ENCODE measurements at places on chromosomes 1 and 21.

DNA sequence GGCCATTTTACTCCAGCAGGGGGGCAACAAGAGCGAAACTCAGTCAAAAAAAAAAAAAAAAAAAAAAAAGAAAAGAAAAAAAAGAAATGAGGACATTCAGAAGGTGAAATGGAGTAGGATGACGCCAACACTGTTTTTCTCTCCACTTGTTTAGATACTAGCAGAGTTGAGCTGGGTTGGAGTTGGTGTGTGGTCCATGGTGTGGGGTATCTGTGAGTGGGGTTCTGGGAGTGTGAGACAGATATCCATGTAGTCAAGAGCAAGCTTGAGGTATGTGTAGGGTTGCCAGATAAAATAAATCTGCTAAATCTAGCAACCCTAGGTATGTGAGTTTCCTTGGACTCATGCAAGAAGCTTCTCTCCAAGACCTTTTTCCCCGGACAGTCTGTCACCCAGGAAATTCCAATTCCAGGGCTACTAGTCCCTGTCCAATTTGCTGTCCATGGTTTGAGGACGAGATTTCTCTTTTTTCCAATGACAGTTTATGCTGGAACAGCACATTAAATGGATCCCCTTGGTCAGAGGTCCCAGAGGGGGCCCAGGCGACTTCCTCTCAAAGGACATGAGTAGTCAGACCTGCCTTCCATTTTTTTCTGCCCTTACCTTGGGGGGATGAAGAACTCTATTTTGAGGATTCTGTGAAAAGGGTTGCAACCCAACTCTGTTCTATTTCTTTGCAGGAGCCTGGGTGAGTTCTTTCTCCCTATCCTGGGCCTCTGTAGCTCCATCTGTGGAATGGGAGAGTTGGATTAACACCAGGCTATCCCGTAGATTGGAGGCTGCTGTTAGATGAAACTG is 2.1 kb upstream of the FOXD2 start:
- DNase-seq = no peak

GRCh38 chr1:112982853-112983536 is 27.0 kb upstream of the SLC16A1 start:
- no peak for DNase-seq

GRCh38 chr1:195960580-195960979 is 647.7 kb downstream of the KCNT2 start:
- DNase-seq = no peak

GRCh38 chr1:89001510-89001909 is 9.1 kb upstream of the KYAT3 start:
- no peak for DNase-seq

DNA sequence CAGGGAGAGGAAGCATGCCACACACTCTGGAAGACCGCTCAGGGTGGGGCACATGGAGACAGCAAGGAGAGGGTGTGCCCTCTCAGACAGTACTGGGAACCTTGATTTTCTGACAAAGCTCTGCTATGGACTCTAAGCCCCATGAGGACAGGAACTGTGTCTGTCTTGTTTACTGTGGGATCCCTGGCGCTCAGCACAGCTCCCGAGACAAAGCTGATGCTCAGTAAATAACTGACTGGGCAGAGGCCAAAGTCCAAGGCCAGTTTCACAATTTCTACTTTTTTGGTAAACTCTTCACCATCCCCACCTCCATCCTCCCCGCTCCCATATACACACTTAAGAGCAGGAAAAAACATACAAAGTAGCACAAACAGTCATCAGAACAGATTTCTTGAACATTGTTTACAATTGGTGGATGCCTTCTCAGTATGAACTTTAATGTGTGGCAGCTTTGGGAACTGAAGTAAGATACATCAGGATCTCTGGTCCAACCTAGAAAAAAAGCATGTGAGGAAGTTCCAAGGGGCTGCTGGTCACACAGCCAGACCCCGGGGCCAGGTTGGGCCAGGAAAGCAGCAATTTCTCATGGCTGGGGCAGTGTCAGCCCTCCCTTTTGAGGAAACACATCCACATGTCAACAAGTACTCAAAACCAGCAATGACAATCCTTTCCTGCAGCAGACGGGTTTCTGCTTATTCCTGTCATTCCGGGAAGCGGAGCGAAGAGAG is 5.6 kb upstream of the AHCYL1 start:
- no peak for DNase-seq

DNA sequence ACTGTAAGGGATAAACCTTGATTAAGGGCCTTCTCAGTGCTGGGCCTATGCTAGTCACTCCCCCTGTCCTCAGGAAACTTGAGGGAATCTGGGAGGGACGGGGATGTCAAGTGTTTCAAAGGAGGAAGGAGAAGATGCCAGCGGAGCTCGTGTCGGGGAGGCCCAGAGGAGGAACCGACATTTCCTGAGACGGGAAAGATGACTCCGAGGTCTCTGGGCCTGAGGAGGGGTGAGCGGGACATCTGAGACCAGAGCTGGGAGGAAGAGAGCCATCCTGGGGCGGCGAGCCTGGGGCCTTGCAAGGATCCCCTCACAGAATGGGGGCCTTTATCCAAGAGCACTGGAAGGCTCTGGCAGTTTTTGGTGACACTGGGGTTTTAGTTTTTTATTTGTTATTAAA is 10.4 kb downstream of the SLC66A1 start:
- no peak for DNase-seq

DNA sequence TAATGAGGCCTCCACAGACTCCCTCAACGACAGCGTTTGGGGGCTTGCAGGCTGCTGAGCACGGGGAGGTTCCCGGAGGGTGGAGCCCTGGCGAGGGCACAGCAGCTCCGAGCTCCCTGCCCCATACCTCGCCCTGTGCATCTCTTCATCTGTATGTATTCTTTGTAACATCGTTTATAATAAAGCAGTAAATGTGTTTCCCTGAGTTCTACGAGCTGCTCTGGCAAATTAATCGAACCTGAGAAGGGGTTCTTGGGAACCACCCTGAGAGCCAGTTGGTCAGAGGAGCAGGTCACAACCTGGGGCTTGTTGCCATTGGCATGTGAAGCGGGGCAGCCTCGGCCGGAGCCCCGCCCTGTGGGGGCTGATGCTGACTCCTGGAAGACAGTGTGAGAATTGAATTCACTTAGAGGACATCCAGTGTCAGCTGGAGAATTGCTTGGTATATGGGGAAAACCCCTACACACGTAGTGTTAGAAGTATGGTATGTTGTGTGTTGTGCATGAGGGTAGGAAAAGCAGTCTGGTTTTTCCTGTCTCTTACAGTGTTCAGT is 11.5 kb downstream of the SLC37A1 start:
- DNase-seq = no peak

DNA sequence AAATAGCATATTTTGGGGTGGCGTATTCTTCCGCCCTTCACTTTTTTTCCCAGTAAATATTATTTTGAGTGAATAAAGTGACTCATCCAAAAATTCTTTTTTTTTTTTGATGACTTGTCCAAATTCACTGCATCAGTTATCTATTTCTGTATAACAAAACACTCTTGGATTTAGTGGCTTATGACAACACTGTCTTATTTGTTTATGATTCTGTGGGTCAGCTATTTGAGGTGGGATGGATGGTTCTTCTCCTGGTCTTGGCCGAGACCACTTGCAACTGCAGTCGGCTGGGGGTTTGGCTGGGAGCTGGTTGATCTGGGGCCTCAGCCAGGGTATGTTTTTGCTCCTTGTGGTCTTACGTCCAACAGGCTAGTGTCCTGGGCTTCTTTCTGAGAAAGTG is 39.9 kb upstream of the SRSF10 start:
- no peak for DNase-seq

GRCh38 chr1:158717344-158717743 is 3.2 kb downstream of the OR6K3 start:
- DNase-seq = no peak

DNA sequence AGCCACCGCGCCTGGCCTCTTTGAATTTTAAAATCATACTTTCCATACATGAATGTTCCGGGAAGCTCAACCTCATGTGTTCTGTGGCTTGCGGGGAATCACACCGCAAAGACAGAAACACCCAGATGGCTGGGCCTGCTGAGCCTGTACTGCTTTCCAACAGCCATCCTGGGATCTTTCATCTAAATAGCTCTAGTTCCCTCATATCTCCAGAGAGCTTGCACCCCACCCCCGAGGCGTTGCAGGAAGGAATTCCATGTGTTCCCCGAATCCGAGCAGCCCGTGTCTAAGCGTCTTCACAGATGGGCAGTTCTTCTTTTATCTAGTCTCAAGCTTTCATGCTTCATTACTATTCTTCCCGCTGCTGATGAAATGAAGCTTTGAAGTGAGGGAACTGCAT is 66.4 kb downstream of the IGSF21 start:
- no peak for DNase-seq

GRCh38 chr21:38712664-38713063 is 93.1 kb upstream of the ETS2 start:
- DNase-seq = no peak

- DNase-seq = no peak
Measured at GRCh38 chr1:31659889-31660288, 15.2 kb upstream of the PEF1 start.

GRCh38 chr1:91846007-91846638 is 39.8 kb downstream of the TGFBR3 start:
- no peak for DNase-seq

GRCh38 chr1:232328486-232329102 is 301.3 kb downstream of the SIPA1L2 start:
- DNase-seq = no peak

- DNase-seq = no peak
Measured at GRCh38 chr1:109632671-109633346, 13.2 kb downstream of the AMPD2 start.

GRCh38 chr21:44354001-44354405 is 582 bp downstream of the TRPM2 start:
- DNase-seq = no peak

DNA sequence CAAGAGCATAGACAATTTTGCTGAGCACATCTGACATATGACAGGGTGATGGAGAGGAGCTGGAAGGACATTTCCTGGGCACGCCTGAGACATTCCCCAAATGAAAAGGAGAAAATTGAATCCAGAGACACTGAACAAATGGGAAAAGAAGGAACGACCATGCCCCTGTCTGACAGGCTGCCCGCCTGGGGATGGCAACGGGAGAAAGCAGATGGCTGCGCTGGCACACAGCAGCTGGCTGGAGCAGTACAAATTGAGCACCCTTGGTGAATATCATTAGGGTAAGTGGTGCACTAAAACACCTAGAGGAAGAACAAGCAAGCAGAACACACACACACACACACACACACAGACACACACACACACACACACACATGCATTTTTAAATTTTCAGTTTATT is 174.3 kb upstream of the DUSP10 start:
- no peak for DNase-seq

GRCh38 chr1:194355488-194356106 is 1169.2 kb upstream of the B3GALT2 start:
- no peak for DNase-seq

DNA sequence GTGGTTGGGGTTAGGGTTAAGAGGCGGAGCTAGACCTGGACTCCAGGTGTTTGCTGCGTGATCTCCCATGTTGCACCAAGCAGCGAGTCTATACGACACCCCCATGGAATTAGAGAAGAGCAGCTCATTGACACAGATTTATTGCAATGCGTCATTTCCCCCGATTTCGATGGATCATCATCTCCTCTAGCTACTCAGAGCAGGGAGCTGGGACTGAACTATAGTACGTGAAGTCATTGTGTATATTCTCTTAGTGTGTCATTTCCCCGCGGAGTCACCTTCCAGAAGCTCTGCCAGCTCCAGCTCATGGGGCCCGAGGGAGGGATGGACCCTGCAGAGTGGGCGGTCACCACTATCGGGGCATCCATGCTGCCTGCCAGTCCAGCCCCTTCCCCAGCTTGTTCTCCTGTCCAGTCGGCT is 7.5 kb upstream of the C2CD2 start:
- no peak for DNase-seq

DNA sequence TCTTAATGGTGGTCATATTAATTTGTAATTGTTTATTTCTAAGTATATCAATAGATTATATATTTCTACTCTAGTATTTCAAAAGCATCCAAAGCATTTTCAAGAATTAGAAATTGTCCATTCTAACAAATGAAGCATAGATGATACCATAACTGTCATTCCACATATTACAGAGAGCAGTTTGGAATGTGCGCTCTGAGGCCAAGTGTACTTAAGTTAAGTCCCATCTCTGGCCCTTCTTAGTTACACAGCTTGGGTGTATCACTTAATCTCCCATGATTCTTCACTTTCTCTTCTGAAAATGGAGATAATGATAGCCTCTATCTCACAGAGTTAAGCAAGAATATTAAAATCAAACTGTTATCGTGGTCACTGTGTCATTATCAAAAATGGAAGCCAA is 281.1 kb downstream of the MRPL39 start:
- no peak for DNase-seq

GRCh38 chr1:166390366-166391033 is 223.7 kb upstream of the FAM78B start:
- no peak for DNase-seq

GRCh38 chr1:55131801-55132200 is 83.4 kb downstream of the USP24 start:
- no peak for DNase-seq

All from stimulated activated CD4-positive, alpha-beta T cell treated with anti-CD3 and anti-CD28 coated beads, Interleukin-1b, Interleukin-23, amount 100 ng/mL, for 48 hours (primary cell).